ENCODE measurements at places on chromosomes 7 and 10. TPM values are rescaled to one million over a fixed set of nuclear protein-coding genes. Genes with fewer than 3 reads are reported as not detected.

Gene BHLHA15
- not detected for polyA plus RNA-seq

Gene KLHDC10
- 15.7 TPM for polyA plus RNA-seq

Gene NHLRC2
- 4.5 TPM for polyA plus RNA-seq

Gene SH2D4B
- not detected for polyA plus RNA-seq

Gene LDB3
- 3.3 TPM for polyA plus RNA-seq

Gene MEST
- 23.6 TPM for polyA plus RNA-seq

Gene GRID2IP
- polyA plus RNA-seq: 0.11 TPM

Gene MLXIPL
- 27.9 TPM for polyA plus RNA-seq

Gene ATP6V0A4
- 140 TPM for polyA plus RNA-seq

Gene TET1
- polyA plus RNA-seq: 0.22 TPM

Gene SLC26A3
- 0.32 TPM for polyA plus RNA-seq

DNA sequence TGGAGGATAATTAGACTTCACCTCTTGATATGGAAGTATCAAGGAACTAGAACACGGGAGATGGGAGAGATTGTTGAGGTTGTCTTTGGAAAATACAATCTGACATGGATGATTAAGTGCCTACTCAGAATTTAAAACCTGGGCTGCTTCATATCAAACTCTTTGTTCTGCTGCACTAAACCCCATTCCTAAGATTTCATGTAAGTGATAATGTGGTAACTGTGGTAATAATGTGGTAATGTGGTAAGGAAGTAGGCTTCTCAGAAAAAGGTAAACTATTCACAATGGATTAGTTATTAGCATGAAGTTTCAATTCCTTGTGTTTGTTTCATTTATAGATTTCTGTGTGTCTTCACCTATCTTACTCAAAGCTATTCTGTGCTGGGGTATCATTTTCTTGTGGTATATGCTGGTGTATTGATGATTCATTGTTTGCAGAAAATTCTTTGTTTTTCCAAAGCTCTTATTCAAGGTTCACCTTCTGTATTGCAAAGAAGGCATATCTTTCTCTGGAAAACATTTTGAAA, 129.9 kb upstream of the TAC1 start:
- DNase-seq: no peak

GRCh38 chr10:124600051-124600880, 138.6 kb downstream of the LHPP start:
- DNase-seq: no peak

- DNase-seq: no peak
These were observed 4.1 kb downstream of the AGMO start for GRCh38 chr7:15557686-15558085.

DNA sequence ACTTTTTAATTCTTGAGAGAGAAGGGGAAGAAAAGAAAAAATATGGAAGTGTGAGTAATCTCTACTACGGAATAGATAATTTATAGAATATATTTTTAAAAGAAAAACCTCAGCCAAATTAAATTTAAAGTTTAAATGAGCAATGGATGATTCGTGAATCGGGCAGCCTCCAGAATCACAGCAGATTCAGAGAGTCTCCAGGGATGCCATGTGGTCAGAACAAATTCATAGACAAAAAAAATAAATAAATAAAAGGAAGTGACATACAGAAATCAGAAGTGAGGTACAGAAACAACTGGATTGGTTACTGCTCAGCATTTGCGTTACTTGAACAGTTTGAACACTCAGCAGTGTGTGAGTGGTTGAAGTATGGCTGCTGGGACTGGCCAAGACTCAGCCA, 53.0 kb downstream of the PHYHIPL start:
- DNase-seq: no peak

DNA sequence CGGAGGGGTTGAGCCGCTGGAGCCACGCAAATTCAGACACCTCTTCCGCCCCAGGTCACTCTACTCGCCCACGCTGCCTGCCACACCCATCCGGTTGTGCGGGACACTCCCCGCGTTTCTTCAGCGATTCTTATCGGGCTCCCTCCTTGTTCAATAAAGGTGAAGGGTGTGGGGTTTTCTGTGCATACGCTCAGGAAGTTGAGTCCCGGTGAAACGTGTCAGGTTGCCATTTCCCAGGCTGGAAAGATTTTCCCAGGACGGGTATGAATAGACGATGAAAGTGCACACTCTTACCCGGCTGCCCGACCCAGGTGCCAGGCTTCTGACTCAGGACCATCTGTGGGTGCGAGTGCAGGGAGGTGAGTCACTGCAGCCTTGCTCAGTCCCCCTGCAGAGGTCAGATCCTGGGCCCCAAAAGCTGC, 22.0 kb downstream of the KLF6 start:
- no peak for DNase-seq

DNA sequence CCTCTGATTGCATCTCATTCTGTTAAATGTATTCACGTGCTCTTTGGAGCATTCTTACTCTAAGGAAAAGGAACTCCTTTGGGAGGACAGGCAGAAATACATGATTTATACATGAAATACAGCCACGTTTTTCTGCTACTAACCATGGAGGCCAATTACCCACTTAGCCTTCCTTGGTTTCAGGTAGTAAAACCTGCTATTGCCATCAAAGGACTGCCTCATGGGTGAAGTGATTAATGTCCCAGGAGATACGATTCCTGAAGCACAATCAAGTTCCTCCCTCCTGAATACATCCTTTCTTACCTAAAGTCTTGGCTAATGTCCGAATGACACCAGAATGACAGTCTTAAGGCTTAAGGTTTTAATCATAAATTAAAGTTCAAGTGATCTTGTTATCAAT, 58.5 kb upstream of the PIK3CG start:
- peak; percentile 30 for DNase-seq

GRCh38 chr10:19332304-19332703, 283.7 kb downstream of the MALRD1 start:
- no peak for DNase-seq

DNA sequence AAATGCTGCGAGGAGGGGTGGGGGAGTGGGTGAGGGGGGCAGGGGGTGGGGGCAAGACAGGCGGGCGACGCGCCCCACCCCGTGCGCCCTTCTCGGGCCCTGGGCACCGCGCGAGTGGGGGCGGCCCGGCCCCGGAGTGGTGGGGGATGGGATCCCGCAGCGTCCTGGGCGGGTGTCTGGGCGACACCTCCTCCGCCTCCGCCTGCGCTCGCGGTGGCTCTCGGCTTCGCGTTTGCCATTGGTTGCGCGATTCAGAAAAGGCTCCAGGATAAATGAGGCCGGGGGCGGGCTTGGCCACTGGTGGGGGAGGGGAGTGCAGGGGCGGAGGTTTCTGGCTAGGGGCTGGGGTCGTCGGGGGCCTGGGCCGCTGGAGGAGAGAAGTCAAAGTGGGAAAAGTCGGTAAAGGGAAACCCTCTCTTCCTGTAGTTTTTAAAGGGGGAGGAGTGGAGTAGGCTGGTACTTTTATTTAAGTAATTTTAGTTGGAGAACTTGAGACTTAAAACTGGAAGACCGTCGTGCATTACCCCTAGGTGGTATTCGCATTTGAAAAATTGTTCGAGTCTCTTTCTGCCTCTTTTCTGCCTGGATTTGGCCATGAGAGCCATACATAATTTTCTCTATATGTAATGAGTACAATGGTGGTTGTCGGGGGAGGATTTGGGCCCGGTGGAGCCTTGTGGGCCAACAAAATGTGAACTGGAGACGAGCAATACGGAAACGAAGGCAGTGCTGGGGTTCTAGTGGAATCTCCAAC, 992 bp upstream of the IGF2BP3 start:
- DNase-seq: no peak

- no peak for DNase-seq
These were observed 51.2 kb downstream of the NPTX2 start for GRCh38 chr7:98668255-98668654.

GRCh38 chr7:84237533-84238173, 43.1 kb upstream of the SEMA3A start:
- DNase-seq: no peak

DNA sequence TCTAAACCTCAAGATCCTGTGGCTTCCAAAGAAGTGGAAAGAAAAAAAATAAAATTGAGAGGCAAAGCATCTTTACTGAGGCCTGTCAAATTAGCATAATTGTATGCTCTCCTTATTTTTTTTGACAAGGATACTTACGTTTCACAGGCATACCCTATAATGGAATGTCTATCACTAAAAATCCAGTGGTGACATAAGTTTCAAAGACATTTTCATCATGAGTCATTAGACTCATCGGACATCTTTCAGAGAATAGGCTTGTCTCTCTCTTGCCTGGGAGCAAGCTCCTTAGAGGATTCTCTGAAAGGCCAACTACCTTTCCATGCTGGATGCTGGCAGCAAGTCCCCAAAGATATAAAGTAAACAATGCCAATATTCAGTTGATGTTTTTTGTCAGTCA, 380.7 kb upstream of the STEAP1 start:
- no peak for DNase-seq

- DNase-seq: no peak
These were observed 69.0 kb downstream of the DKK1 start for GRCh38 chr10:52383088-52383487.

- peak; percentile 63 for DNase-seq
These were observed 183.4 kb downstream of the ELFN1 start for GRCh38 chr7:1853431-1853985.

GRCh38 chr7:5773661-5774086, 7.8 kb downstream of the RNF216 start:
- DNase-seq: no peak

- DNase-seq: no peak
These were observed 1.3 kb downstream of the CUL1 start for GRCh38 chr7:148699782-148700629.

DNA sequence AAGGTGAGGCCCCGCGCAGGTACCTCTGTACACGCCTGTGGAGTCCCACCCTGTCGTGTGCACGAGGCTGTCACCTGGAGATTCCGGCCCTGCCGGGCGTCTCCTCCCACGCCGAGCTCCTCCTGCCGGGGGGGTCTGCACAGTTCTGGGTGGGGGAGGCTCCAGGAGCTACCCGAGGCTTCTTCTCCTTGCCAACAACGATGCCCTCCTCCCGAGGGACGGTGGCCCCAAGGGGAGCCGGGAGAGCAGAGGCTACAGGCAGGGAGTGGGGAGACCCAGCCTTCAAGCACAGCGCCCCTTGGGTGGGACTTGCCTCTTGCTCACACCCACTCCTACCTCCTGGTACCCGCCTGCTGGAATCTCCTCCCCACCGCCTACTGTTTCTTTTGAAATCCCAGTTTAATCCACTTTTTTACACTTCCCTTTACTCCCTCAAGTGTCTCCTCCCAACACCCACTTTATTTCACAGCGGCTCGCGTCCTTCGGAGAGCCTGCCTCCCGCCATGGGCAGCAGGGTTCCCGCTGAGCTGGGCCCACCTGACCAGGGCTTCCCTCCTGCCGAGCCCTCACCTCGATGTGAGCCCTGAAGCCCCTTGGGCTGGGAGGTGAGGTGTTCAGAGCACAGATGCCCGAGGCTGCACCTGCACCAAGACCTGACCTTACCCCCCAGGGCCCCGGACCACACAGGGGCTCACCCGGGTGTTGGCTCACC, 338.1 kb downstream of the DNAJB6 start:
- DNase-seq: no peak

- DNase-seq: peak; percentile 73
These were observed 144.5 kb downstream of the RNF216 start for GRCh38 chr7:5636914-5637313.

DNA sequence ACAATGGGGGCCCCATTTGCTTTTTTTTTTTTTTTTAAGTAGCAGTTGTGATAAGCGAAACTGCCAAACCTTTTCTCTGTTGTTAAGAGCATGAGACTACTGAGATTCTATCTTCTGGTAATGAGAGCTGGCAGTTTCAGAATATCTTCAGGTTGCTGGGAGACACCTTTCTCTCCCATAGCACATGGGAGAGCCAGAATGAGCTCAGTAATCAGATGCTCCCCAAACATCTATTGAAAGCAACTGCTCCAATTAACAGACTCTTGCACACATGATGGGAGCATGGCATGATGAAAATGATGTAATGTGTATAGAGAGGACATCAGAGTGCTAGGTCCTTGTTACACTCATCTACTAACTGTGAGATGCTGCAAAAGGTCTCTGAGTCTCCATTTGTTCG, 18.8 kb downstream of the MYO3A start:
- no peak for DNase-seq

- DNase-seq: no peak
These were observed 67.7 kb downstream of the BRAF start for GRCh38 chr7:140857048-140857447.

- no peak for DNase-seq
These were observed 183.4 kb downstream of the PRKG1 start for GRCh38 chr10:51257511-51258248.

- DNase-seq: peak; percentile 14
These were observed 738 bp downstream of the POM121 start for GRCh38 chr7:72925546-72926120.

- DNase-seq: no peak
These were observed 51.2 kb upstream of the ABI1 start for GRCh38 chr10:26911811-26912461.

- no peak for DNase-seq
These were observed 210.8 kb downstream of the ADARB2 start for GRCh38 chr10:1526436-1527055.
